Chondrocyte (in vitro differentiated cells): ENCODE measurements at places on chromosomes 5 and 9.

GRCh38 chr9:126630458-126631237 is 16.9 kb downstream of the LMX1B start:
- DNase-seq = no peak

- DNase-seq = no peak
Observed at GRCh38 chr9:110266795-110267194, 10.5 kb upstream of the TXN start.

DNA sequence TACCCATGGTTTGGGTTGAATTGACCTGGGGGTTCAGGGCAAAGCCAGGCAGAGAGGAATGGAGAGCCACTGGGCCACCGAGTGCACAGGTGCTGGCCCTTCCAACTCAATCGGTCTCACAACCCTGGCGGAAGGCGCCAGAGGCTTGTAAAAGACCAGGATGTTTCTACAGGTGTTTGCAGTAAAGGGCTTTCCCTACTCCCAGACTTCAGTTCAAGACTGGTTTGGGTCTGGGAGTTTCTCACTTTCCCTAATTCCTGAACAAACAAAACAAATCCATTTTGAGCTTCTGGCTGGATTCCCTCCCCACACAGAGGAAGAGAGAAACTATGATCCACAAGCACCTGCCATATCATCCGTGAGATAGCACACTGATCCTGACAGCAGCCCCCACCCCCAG is 125.2 kb upstream of the KLF4 start:
- DNase-seq = no peak

GRCh38 chr9:93663877-93664548 is 87.6 kb downstream of the PHF2 start:
- DNase-seq = peak; percentile 81

DNA sequence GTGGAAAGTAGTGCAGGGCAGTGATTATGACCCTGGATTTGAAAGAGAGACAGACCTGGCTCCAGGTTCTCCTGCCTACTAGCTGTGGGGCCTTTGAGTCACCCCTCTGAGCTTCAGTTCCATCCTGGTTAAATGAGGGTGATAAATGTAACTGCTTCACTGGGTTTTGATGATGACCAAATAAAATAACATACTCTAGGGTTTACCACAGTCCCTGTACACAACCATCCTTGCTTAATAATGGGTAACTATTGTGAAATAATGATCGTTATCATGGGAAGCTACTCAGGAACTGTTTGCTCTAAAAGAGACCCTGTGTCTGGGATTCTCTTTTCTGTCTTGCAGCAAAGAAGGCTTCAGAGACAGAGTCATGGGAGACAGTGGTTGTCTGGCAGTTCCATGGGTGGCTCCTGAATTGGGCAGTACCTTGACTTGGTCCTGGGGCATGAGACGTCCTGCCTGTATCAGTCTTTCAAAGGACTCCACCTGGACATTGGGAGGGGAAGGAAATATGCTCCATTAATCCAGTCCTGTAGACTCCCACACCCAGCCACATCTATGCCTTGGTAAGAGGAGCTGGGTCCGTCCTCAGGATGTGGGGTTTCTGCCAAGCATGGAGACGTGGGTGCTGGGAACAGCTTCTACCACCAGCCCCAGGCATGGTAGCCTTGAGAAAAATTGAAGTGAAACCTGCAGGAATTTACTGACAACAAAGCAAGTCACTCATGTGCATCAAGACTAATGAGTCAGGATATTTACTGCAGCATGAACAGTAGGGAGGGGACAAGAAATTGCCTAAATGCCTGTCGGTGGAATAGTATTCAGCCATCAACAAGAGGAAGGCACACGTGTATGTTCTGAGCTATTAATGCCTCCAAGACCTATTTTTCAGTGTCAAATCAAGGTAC is 23.4 kb downstream of the AKNA start:
- peak; percentile 18 for DNase-seq

DNA sequence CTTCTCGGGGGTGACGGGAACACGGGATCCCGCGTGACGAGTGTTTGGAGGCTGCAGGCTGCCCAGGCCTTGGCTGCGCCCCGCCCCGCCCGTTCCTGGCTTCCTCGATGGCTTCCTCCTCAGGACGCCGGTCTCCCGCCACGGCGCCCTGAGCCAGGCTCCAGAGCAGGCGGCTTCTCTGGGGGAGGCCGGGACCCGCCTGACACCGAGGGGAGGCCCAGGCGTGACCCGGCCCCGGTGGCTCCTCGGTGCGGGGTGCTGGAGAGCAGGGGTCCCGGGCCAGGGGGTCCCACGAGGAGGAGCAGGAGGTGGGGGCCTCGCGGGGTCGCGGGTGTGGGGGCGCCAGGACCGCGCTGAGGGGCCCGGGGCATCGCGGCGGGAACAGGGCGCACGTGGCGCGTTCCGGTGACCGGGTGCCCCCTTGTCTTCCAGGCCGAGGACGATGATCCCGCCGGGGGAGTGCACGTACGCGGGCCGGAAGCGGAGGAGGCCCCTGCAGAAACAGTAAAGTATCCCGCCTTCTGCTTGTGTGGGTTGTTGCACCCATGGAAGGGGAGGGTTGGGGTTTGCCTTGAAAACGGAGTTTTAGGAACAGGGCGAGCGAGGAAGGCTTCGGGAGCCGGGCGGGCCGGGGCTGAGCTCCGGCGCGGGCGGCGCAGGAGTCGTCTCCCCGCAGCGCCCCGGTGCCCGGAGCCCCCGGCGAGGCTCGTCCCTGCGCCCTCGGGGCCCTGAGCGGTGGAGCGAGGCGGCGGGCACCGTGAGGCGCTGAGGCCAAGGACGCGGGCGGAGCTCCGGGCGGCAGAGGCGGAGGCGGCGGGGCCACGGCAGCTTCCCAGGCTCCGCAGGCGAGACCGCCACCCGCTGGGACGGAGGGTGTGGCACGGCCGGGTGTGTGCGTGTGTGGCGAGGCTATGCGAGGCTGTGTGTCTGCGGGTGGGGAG is 22.2 kb downstream of the AHRR start:
- DNase-seq = no peak

DNA sequence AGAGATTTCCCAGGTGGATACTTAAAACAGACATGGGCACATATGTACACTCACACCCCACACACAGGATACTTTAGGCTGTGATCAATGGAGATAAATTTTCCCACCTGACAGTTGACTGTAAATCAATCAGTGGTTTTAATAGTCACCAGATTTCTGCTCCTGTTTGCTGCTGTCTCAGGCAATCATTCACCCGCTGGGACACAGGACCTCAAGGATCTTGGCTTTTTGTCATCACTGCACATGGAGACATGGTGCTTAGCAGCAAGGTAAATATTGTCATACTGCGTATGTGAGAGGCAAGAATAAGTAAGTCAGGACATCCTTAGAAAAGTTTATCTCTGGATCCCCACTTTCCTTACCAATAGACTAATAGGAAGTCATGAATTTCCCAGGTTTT is 60.8 kb upstream of the KLF9 start:
- no peak for DNase-seq

DNA sequence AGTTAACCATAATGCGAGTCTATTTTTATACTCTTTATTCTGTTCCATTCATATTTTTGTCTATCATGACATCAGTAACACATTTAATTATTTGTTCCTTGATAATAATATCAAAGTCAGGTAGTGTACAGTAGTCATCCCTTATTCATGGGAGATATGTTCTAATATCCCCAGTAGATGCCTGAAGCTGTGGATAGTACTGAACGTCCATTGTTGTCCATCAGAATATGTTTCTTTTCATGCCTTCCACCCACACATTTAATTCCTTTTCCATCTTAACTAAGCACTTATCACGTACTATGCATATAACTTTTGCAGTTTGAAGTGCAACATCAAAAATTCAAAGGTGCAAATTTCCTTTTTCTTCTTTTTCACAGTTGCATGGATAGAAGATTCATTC is 53.6 kb downstream of the FER start:
- DNase-seq = no peak

DNA sequence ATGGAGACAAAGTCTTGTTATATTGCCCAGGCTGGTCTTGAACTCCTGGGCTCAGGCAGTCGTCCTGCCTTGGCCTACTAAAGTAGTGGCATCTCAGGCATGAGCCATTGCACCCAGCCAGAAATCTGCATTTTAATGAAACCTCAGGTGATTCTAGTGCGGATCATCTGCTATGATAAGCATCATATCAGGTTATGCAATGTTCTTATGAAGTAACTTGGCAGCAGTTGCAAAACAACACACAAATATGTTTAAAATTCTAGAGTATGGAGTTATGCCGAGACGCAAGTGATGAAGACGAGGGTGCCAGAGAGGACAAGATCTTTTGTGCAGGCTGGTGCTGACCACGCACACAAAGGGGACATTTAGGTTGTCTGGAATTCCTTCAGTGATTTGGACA is 153.2 kb upstream of the MEF2C start:
- no peak for DNase-seq

GRCh38 chr5:175655411-175655810 is 2.5 kb upstream of the HRH2 start:
- no peak for DNase-seq

DNA sequence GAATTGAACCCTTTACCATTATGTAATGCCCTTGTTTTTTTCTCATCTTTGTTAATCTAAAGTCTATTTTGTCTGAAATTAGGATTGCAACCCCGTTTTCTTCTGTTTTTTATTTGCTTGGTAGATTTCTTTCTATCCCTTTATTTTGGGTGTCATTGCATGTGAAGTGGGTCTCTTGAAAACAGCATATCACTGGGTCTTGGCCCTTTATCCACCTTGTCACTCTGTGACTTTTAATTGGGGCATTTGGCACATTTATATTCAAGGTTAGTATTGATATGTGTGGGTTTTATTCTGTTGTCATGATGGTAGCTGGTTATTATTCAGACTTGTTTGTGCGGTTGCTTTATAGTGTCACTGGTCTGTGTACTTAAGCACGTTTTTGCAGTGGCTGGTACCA is 117.4 kb upstream of the MARCHF11 start:
- DNase-seq = no peak
